ENCODE measurements at places on chromosomes 6 and 20.

GRCh38 chr6:138909511-138909910 lies 78.5 kb downstream of the REPS1 start:
- no peak for DNase-seq

GRCh38 chr20:2751878-2752566 lies 48.4 kb downstream of the CPXM1 start:
- no peak for DNase-seq

DNA sequence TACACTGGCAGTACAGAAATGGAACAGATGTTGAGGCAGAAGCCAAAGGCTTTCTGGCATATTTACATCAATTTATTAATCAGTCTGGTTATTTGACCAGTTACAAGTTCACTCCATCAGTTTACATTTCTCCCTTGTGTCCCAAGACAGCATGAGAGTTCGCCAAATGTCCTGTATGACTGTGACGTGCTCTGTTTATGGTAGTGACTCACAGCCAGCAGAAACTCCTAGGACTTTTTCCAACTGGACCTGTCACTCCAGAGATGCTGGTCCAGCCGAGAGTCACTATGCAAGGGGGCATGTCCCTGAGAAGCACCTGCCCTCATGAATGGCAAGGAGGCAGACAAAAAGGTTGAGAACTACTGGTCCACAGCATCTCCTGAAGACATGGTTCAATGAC lies 160.0 kb downstream of the LRFN2 start:
- no peak for DNase-seq

- no peak for DNase-seq
Observed at GRCh38 chr20:8299921-8300320, 167.9 kb downstream of the PLCB1 start.

DNA sequence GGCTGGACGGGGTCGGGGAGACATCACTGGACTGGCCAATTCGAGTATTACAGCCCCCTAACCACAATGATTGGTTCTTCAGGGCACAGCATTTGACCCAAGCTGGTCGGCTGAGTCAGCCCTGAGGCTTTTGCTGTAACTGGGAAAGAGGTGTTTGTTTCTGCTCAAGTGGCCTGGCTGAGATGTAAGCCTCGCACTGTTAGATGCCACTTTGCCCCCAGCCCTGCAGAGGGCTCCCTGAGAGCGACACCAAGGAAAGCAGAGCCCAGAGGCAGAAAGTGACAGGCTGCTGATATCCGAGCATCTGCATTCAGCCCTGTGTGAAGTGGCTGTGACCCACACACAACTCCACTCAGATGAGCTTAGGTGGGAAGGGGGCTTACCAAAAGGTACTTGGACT lies 19.4 kb downstream of the ERGIC3 start:
- DNase-seq, result no peak

All from stimulated activated CD8-positive, alpha-beta memory T cell treated with anti-CD3 and anti-CD28 coated beads, Interleukin-4, amount 100 ng/mL, for 1 hour (primary cell).